ENCODE measurements at places on chromosomes 2 and 18.

- no peak for DNase-seq
These were observed 192.4 kb upstream of the LRP1B start for GRCh38 chr2:142323206-142323605.

GRCh38 chr18:69854455-69854854 lies 93.2 kb downstream of the CD226 start:
- DNase-seq = no peak

DNA sequence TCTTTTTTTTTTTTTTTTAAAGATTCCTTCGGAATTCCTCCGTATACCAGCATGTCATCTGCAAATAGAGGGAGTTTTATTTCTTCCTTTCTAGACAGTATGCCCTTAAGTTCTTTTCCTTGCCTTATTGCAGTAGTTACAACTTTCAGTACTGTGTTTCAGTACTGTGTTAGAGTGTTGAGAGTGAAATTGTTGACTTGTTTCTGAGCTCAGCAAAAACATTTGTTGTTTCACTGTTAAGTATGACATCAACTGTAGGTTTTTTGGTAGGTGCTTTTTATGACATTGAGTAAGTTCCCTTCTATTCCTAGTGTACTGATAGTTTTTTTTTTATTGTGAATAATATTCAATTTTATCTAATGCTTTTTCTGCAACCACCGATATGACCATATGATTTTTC lies 43.9 kb downstream of the ACVR2A start:
- no peak for DNase-seq

DNA sequence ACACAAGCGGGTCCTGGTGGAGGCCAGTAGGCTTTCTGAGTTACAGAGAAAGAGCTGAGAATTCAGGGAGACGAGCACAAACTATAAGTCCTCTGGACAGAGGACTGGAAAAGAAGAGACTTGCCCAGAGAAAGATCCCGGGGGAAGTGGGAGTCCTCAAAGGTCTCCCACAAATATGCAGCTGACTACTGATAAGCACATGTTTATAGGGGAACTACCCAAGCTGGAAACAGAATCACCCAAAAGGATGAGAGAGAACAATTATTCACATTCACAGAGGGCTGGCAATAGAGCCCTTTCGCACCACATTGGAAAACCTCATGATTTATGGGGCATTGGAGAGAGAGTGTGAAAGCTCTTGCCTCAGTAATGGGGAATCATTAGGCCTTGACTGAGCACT lies 337.6 kb downstream of the IRS1 start:
- no peak for DNase-seq

- DNase-seq = no peak
These were observed 31.8 kb downstream of the SERPINB5 start for GRCh38 chr18:63508596-63508995.

- DNase-seq = no peak
These were observed 59.9 kb downstream of the INSIG2 start for GRCh38 chr2:118148133-118148532.

DNA sequence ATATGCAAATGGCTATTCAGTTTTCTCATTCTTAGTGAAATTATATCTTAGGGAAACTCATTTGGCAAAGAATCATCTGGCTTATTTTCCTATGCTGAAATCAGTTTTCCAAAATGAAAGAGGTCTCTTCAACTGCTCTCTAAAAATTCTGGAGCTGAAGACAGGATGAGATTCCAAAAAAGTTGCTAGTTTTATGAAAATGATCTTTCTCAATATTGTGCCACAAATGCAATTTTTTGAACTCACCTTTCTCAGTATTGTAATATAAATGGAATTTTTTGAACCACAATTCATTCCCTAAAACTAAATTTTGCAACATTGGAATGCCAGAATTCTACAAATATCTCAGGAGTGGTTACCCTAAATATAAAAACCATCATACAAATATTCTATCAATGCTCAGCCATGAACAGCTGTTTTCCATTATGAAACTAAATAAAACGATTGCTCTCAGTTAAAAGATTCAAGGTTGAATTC lies 147.7 kb upstream of the PKDCC start:
- DNase-seq = no peak

GRCh38 chr2:119251652-119252051 lies 28.0 kb downstream of the STEAP3 start:
- no peak for DNase-seq

DNA sequence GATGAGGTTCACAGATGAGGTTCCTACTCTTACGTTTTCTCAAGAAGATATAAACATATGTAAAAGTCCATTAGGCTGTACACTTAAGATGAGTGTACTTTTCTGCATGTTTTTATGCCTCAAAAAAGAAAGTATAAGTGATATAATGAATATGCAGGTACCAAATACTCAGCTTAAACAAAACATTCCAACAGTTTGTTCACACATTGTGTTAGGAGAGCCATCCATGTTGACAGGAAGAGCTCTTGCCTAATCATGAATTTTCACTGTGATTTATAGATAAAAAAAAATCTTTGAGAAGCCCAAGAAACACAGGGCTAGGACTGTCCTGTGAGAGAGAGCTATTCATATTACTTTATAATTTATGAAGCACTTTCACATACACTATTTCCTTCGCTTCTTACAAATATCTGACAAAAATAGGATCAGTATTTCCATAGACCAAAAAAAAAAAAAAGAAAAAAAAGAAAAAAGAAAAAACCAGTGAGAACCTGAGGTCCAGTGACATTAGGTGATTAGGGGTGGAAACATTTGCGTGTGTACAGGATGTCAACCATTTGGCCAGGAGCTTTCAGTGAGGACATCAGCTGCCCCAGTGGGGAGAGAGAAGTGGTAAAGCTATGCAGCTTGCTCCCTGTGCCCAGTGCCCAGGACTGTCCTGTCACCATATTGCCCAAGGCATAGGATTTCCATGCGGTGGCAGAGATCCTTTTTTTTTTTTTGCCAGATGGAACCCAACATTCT lies 38.7 kb downstream of the BUB1 start:
- no peak for DNase-seq

- DNase-seq = no peak
These were observed 22.0 kb downstream of the HYCC2 start for GRCh38 chr2:201049455-201049854.

DNA sequence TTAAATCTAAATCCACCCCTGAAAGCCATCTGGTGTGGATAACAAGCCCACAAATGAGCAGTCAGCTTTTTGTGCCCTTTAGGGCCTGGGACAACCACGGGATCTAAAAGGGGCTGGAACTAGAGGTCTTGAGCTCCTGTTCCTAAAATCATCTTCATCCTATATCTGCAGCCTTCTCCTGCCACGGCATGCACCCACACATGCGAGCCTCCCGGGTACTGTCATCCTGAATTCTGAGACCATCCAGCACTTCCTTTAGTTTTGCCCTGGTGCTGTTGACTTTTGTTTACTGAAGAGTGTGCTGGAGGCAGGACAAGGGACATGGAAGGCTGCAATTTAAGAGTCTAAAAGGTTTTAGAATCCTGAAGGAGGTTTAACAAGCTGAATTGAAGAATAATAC lies 183.2 kb downstream of the FAM210A start:
- DNase-seq = no peak

- DNase-seq = no peak
These were observed 270.1 kb upstream of the POU3F3 start for GRCh38 chr2:104583811-104584210.

DNA sequence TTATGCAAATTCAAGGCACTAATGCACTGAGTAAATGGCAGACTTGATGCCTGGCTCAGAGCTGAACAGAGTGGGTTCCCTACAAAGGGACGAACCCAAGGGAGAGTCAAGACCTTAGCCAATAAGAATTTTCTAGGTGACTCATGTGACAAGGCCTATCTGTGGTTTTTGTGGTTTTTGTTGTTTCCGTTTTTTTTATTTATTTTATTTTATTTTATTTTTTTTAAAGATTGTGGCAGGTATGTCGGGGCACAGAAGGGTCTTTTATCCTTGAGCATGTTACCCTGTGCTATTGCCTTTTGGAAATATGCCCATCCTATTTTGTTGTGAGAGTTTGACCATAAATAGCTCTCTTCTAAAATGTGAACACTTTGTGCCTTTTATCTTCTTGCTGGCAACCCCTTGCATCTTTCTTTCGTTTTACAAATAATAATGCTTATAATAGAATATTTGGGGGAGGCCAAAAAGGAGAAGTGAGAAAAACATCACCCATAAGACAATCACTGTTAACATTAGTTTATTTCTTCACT lies 113.4 kb upstream of the AQP4 start:
- no peak for DNase-seq

DNA sequence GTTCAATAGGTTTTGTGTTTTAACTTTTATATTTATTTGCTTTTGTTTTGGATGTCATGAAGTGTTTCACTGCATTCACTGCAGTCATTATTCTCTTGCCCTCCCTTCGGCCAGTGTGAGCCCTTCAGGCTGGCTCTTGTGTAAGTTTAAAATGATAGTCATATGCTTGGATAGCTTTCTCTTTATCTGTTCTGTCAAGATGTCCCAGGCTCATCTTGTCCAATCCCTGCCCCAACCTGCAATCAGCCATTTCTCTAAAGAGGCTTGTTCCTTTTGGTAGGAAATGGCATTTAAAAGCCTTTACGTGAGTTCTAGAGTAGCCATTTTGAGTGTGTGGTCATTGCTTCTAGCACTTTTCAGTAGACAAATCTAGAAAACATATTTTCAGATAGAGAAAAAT lies 238.0 kb upstream of the SLC39A10 start:
- no peak for DNase-seq

DNA sequence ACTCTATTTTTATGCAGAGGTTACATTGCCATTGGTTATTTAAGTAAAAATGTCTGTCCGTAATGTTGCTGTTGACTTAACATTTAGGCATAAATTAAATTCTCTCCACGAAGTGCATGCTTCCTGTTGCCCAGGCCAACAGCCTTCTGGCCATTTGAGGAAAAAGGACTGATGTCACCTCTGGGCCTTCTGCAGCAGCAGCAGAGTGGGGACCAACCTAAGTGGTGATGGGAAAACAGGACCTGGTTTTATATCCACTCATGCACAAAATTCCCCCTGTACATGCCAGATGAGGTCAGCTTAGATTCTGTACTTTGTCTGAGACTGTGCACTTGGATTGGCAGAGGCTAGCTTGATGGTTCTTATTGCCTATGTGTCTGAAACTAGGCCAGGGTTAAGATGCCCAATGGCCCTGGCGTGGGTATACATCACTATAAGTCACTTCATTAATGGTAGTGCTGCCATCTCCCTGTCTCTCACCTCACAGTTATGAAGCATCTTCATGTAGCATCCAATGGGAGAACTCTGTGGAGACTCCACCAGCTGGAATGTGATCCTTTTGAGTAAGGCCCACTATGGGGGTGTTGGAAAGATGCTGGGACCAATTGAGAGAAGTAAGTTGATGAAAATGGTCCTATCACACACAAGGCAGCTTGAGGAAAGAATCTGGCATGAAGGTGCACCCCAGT lies 4.4 kb downstream of the ARHGAP25 start:
- DNase-seq = no peak

DNA sequence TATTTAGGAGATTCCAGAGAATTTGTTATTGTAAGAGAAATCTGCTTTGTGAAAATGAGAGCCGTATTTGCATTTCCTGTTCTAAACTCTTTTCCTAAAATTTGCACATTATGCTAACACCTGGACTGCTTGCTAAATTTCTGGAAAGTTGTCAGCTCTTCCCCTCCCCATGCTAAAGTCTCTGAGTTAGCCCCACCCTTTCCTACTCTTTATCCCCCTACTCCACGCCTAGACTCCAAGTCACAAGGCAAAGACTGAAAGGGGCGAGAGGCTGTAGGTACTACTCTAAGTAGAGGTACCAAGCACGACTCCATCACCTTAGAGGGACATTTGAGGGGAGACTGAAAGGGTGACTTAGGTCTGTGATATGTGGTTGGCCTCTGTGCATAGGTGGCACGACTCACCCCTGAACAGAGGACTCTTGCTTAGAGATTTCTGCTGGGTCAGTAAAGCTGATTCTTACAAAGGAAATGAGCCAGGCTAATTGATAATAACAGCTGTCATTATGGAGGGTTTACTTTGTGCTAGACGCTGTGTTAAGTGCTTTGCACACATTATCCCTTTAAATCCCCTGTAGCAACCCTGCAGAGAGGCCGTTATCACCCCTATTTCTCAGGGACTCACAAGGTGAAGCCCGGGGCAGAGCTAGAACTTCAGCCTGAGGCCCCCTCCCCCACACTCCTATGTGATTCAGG lies 373.5 kb downstream of the EN1 start:
- no peak for DNase-seq

DNA sequence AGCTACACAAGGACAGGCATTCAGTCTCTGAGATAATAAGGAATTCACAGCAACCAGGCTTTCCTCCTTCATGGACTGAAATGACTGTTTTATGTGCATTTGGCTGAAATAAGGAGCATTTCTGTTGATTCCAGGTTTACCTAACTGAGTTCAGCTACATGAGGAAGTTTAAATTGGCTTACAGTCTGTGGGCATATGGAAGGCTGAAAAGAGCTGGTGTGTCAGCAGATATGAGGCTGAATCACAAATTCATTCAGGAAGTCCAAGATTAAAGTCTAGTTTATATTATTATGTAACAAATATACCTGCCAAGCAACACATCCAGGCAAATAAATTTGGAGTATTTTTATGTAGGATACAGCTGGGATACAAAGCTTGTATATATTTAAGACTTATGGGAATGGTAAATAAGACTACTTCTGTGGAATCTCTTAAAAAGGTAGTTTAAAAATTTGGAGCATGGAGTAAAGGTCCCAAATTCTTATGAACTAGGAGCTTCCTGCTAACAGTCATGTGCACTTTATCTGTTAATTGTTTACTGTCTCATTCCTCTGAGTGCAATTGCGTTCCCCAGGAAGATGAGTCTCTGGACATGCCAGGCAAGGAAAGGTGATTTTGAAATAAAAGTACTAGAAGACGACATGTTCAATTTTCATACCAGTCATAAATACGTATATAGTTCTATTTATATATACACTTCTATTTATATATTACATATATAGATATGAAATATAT lies 53.0 kb downstream of the ZC3H8 start:
- DNase-seq = no peak

DNA sequence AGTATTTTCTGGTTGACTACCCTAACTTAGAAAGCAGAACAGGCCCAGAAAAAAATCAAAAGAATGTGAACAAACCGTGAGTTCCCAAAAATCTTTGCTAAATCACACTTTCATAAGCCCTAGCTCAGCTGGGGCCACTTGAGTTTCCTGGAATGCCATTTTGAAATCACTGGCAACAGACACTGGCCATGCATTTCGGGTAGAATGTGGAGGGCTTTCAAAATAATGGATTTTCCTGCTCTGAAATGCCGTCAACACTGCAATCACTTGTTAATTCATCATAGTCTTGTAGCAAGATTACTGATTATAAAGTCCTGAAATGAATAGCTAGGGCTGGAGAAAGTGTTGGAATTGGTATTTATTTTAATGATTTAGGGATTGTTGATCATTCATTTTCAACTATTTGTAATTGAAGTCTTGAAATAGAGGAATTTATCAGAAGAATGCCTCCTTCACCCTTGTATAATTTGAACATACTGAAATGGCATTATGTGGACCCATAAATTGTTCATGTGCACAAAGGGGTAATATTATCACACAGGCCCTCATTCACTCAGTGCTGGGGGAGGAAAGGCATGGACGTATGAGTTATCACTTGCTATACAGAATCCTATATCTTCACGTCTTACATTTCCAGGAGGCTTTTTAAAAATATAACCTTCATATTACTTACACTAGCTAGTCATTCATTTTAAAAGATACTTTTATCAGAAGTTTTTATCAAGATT lies 134.8 kb downstream of the DTNA start:
- no peak for DNase-seq
